NB4 (cell line): ENCODE measurements at places on chromosomes 2 and 18.

- no peak for DNase-seq
Measured at GRCh38 chr2:152617456-152618192, 99.6 kb downstream of the PRPF40A start.

DNA sequence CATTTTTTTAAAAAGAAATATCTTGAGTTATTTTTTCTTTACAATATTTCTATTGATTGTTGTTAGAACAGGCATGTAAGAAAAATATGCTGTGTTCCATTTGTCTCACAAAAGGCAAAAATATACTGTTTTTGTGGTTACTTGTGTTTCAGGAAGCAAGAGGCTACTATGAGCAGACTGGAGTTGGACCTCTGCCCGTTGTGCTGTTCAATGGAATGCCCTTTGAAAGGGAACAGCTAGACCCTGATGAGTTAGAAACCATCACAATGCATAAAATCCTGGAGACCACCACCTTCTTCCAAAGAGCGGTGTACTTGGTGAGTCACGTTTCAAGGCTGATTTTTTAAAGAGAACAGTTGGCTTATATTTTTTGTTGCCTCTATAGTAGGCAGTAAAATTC is 54.7 kb downstream of the UGGT1 start:
- DNase-seq: no peak

DNA sequence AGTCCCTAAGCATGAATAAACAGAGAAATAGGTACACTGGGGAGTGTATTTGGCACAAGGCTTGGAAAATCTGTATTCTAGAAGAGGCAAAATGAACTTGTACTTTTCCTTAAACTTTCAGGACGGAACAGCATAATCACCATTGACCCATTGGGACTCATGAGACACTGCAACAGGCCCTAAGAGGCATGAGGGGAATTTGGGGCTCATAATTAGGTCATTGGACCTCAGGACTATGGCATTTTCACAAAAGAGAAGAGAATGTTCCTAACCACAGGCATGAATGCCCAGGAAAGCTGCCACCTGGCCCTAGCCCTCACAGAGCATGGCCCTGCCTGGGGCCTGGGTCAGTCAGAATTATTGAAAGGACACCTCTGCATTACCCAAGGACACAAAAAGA is 67.9 kb upstream of the PIK3C3 start:
- DNase-seq: no peak

GRCh38 chr2:48221846-48222516 is 308.0 kb upstream of the STON1 start:
- peak; percentile 26 for DNase-seq

- peak; percentile 3 for DNase-seq
Measured at GRCh38 chr18:45916302-45916701, 50.8 kb downstream of the EPG5 start.

DNA sequence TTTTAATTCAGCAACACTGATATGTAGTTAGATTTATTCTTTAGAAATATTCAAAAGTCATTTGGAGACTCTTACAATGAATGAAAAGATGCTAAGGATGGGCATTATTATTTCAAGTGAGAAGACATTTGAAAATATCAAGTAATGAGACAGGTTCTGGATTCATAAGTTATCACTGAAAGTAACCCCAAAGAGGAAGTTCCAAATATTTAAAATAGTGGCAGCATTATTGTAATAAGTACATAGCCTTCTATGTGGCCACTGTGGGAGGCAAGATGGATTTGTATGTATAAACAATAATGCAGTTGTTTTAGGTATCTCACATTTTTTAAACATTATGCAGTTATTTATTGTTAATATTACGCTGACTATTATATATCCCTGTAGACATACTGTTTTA is 29.7 kb downstream of the ZC3H6 start:
- no peak for DNase-seq

DNA sequence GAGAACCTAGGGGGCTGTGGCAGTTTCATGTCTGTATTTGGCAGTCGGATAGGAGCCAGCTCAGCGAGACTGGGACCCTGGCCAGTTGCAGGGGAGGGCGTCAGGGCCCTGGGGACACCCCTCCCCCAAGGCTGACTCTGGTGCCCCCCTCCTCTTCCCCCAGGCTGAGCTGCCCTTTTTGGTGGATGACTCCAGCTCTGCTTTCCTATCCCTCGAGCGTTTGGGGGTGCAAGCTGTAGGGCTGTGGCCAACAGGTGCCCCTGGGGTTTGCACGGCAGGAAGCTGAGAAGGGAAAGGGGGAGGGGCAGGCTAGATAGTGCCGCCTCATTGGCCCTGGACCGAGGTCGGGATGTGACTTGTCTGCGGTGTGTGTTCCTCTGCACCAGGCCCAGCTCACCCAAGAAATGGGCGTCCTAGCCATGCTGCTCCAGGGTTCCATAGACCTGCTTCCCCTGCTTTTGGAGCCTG is 26.4 kb downstream of the SPEG start:
- DNase-seq: peak; percentile 96

- no peak for DNase-seq
Measured at GRCh38 chr2:178455947-178456346, 4.8 kb downstream of the PJVK start.

GRCh38 chr18:3233433-3234168 is 13.8 kb upstream of the MYOM1 start:
- no peak for DNase-seq
